ENCODE measurements at places on chromosomes 12 and 14.

DNA sequence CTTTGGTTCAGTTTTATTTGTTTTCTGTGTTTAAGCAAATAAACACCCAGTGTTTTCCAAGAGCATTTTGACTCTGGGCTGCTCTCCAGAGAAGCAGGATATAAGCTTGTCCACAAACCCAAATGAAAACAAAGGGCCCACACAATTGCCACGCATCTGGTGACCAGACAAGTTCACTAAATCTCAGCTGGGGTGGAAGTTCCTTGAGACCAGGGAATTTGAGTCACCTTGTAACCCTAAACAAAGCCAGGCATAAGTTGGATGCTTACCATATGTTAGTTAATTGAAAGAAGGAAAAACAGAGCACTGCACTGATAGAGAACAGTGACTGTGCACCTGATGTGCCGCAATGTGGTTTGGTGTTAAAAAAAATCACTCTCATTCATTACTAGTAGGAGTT is 1.6 kb upstream of the TXNRD1 start:
- no peak for DNase-seq

DNA sequence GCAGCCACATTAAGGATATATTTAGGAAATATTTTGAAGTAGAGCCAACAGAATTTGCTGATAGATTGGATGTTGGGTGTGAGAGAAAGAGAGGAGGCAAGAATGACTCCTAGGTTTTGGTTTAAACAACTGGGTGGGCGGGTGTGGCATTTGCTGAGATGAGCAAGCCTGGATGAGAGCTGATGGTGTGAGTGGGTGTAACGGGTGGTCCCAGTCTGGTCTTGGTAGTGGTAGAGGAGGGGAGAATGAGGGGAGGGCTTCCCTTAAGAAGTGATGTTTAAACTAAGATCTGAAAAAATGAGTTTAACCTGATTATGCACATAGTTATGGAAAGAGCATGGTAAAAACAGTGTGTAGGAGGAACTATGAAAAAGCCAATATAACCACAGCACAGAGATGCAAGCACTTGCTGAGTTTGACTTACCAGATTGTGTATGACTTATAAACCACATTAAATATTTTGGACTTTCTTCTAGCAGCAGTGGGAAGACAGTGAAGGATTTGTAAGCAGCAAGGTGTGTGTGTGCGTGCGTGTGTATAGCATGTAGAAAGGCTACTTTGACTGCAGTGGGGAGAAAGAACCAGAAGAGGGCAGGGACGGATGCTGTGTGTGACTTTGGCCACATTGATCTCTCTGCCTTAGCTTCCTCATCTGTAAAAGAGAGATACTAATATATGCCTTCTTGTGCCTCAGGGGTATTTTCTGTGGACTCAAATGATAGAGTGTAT is 139.7 kb downstream of the PRIMA1 start:
- peak; percentile 29 for DNase-seq

DNA sequence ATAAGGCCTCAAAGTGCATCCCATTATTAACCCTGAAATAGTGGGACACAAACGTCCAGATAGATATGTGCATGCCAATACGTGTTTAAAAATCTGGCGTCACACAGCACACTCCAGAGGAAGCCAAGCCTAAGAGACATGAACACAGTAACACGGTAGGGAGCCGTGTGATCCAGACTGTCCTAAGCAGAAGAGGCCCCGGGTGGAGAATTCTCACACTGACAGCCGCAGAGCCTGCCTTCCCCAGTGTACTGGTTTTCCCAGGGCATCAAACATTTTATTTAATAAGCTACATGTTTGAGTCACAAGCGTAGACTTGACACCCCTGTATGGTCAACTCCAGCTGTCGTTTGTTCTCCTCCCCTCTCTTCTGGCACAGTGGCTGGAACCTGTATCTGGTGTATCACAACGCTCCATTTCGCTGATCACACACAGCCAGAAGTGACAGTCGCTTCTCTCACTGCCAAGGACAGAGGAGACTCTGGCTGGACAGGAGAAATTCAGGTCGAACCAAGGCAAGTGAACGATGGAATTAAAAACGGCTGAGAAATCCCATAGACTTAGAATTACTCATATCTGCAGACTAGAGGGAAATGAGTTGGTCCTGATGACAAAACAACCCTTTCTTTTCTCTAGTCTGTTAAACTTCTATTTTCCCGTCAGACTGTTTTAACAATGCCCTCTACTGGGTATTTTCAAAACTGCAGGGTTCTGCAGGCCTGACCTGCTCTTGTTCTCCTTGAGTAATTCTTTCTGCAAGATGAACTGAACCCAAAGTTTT is 359.9 kb downstream of the RGS6 start:
- DNase-seq = peak; percentile 10

- DNase-seq = no peak
Observed at GRCh38 chr12:9634969-9635754, 27.4 kb upstream of the KLRB1 start.

DNA sequence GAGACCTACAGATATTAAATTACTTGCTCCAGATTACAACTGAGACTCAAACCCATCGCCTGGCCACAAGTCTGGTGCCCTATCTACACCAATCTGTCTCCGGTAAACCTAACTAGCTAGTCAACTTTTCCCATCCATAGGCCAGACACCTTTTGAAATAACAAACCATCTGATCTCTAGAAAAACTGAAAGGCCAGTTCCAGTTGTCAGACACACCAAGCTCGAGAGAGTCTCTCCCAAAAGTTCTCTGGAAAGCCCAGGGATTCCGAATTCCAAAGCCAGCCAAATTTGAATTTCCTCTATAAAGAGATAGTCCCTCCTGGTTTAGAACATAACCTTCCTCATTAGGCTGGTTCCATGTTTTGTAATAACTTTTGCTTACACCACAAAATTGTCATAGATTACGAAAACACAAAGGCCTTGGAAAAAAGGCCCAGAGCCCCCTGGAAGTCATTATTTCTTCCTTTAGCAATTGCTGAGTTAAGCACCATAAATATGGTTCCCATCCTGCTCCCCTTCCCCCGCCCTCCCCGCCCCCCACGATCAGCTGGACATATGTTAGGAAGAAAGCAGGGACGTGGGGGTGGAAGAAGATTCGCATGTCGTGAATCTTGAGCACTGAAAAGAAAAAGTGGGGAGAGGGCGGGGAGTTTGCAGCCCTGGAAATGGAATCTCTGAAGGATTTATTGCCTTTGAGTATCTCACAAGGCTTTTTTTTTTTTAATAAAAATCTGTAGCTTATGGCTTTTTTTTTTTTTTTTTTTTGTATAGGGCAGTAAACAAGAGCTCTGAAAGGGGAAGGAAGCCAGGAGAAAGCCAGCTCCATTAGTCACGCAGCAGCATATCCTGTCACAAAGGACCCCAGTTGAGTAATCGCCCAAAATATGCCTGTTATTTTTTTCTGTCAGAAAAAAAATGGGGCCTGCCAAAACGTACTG is 110.4 kb downstream of the ZFP36L1 start:
- DNase-seq = peak; percentile 54

GRCh38 chr12:67068204-67068731 is 200.9 kb upstream of the CAND1 start:
- peak; percentile 18 for DNase-seq

DNA sequence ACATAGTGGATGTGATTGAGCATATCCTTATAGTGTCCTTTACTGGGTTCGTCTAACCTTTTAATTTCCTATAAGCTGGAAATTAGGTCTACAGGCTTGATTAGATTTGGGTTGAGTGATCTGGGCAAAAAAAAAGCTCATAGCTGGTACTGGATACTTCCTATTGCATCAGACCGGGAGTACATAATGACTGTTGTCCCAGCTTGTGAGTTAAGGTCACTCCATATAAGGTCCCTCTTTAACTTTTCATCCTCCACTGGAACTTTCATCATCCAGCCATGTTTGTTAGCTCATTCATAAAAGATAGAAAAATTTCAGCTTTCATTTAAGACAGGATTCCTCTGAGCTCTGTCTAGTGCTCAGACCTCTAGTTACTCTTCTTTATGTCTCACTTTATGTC is 80.8 kb downstream of the C14orf132 start:
- no peak for DNase-seq

DNA sequence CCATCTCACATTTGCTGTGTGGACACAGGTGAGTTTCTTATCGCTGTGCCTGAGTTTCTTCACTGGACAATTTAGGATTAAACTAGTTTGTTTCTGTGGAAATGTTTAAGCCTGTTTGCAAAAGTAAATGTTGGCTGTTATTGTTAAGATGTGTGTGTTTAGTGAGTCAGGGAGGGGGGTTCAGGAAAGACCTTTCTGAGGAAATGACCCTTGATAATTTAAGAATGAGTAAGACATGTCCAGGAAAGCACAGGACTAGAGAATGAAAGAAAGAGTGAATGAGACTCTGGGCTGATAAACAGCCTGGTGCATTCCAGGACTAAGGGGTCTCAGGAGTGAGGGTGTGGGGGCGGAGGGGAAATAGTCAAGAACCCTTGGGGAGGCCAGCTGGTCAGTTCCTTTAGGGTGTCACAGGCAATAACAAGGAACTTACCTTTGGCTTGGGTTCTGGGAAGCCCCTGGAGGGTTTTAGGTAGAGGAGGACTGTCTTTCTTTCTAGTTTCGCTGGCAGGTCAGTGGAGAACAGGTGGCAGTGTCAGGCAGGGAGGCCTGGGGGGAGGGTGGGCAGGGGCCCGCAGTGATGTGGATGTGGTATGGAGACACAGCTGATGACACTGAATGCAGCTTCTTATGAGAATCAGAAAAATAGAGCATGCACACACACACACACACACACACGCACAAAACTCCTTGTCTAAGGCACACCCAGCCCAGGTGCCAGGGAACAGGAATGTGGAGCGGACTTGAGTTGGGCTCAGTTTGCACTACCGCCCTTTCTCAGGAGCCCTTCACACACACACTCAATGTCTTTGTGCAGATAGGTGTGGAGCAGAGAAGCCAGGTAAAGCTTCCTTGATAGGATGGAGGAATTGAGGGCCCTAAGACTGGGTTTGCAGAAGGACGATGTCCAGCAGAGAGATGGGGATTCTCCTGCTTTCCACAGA is 1005.5 kb downstream of the VRK1 start:
- DNase-seq = no peak

DNA sequence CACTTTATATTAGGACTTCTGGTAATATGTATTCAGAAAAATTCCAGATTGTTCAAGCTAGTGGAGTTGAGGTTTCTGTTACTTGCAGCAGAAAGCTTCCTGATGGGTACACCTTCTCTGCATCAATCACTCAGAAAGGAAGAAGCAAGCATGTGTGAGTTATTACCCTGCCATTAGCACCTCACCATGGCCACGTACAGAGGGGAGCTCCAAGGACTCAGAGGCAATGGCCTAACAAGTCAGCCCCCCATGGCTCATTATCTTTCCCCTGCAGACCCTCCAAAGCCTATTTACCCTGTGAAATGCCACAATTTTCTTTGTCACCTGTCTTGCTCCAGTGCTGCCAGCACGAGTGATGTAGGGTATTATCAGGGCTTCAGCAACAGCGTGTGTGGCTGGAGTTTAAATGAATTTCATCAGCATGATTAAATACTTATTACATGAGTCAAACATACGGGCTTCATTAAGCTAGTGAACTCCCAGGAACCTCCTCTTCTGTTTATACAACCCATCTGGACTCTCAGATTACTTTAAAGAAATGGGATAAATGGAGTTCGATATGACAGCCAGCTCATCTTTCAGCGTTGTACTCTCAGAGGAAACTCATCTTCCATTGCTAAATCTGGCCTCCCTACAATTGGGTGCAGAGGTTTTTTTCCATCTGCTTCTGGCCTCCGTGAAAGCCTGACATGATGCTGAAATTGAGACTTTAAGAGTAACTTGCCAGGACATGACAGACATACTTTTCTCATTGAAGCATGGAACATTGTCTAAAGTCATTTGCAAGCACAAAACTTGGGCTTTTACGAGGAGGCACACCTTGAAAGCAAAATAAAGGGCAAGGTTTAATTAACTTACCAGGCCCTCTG is 135.9 kb downstream of the TMEM30B start:
- DNase-seq = no peak

DNA sequence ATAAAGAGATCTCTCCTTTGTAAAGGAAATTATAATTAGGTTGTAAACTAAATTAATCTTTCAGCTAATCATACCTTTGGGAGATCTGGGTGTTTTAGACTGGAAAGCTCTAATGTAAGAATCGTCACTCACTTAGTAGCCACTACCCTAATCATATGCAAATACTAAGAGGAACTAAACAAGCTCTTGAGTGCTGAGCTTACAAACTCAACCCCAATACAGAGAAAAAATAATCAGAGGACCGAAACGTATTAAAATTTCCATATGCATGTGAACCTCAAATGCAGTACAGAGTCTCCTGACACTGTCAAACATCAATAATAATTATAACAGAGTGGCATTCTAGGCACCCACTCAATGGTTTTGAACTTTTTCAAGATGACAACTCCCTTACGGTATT is 235.3 kb upstream of the FOXN3 start:
- no peak for DNase-seq

- no peak for DNase-seq
Observed at GRCh38 chr12:51225771-51226170, 7.9 kb upstream of the POU6F1 start.

DNA sequence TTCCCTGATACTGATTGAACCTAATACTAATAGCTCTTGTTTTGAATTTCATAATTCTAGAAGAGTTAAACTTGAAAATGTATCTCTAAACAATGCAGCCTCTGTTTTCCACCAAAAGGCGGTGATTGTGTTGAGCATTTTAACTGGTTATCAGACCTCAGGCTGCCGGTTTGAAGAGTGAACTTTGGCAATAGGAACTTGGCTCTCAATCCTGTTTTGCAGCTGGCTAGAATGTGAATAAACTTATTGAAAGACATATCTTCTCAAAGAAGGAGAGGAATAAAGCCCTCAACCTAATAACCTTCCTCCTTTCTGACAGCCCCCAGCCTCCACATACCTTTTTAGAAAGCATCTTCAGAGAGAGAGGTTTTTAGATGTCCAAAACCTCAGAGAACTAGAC is 105.4 kb downstream of the SRGAP1 start:
- no peak for DNase-seq

- DNase-seq = no peak
Observed at GRCh38 chr14:76212242-76212641, 60.5 kb downstream of the GPATCH2L start.

DNA sequence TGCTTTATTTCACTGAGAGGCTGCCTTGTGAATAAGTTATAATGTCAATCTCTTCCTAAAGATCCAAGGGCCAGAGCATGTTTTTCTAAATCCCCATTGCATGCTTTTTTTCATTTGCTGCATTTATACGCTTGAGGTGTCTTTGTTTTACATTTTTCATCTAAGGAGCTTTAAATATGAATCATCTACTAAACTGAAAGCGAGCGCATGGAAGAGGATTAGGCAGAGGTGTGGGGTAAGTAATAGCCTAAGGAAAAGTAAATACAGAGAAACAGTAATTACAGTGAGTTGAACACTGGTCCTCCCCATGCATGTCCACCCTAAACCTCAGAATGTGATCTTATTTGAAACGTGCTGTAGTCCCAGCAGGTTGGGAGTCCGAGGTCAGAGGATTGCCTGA is 76.4 kb upstream of the METAP2 start:
- no peak for DNase-seq
